MM.1S (cell line): ENCODE measurements at places on chromosomes 3 and 15.
A peak's percentile ranks its signal among the peaks of the same experiment; 100 is the strongest.

DNA sequence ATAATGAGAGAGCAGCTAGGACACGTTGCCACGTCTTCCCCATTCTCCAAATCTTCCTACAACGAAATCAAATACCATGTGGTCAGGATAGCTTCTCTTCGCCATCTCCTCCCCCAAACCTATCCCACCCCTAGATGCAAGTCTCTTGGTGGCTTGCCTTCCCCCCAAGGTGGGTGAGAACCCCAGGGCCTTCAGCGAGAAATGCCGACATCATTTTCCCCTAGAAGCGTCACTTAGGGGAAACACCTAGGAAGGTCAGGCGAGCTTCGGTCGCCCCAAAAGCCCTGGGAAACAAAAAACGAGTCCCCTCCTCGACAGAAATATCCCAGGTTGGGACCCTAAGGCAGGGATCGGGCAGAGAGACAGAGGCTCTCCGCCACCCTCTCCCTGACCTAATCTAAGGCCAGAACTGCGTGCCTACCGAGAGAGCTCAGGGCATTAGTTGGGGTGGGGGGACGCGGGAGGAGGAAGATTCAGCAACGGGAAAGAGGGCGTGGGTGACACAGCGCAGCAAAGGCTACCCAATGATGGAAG lies 502 bp downstream of the DPH3 start:
- DNase-seq: no peak

GRCh38 chr3:124707656-124708062 lies 22.6 kb upstream of the UMPS start:
- DNase-seq: no peak

- DNase-seq: no peak
Observed at GRCh38 chr3:45907769-45908705, 21.7 kb downstream of the CCR9 start.

DNA sequence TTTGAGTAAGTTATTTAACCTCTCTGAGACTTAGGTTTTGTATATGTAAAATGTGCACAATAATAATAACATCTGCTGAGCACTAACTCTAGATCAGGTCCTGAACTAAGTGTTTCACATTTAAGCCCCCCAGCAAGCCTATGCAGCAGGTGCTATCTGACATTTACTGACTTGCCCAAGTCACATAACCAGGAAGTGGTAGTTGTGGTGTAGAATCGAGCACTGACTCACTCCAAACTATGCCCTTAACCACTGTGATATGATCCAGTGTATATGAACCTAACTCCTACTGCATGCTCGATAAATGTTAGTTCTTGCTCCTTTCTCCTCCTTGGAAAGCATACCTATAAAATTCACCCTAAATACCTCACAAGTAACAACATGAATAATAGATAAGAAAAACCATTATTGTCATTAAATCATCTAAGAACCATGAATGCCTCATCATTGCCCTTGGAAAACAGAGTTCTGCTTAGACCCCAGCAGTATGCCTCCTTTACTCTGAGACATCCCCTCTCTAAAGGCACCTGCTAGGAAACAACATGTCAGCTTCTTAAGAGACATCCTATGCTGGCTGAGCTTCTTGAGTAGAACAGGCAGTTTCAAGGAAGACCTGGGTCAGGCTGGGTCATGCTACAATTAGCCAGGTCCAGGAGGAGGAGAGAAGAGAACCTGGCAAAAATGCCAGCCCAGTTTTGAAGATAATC lies 3.0 kb upstream of the SHC4 start:
- peak; percentile 58 for DNase-seq

DNA sequence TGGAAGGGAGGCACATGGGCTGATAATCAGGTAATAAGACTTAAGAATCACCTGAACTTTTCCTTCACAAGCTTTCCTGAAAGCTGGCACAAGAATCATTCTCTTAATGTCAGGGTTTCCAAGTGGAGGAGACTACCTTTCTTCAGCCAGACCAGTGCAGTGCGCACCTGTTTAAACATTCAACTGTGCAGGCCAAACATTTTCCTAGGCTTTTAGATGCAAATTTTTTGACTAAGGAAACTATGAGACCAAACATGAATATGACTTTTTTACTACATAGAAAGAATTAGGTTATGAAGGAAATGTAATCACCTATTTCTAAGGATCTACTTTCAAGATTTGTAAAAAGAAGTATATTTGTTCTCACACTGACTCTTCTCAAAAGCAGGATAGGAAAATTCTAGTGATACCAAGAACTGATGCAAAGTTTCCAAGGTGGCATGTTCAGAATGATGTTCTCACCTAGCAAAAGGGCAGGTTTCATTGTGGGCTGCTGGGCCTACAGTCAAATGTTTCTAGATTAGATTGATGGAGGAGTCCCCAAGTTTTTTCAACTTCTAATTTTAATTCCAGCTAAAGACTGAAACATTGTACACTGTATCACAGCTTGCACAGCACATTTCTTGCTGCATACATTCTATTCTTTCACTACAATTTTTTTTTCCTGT lies 339.1 kb downstream of the TIGIT start:
- no peak for DNase-seq

- no peak for DNase-seq
Observed at GRCh38 chr3:130537673-130538304, 20.8 kb downstream of the COL6A6 start.

GRCh38 chr3:139434764-139435307 lies 41.5 kb downstream of the RBP2 start:
- no peak for DNase-seq

DNA sequence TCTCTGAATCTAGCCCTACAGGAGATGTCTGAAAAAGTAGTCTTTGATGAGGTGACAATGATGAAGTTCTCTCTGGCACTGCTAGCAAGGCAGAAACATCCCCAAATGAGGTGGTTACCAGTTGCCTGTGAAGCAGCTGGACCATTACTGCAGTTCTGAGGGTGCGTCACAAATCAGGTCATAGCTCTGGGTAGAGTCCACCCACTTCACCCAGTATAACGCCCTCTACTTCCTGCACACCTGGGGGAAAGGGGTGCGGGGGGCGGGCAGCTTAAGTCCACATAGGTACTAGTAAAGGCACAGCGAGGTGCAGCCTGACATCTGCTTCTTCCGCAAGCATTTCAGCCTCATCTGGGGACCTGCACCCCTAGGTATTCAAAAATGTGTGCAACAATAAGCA lies 13.4 kb upstream of the SATB1 start:
- DNase-seq: no peak

GRCh38 chr3:171261487-171261886 lies 198.7 kb downstream of the TNIK start:
- DNase-seq: no peak

DNA sequence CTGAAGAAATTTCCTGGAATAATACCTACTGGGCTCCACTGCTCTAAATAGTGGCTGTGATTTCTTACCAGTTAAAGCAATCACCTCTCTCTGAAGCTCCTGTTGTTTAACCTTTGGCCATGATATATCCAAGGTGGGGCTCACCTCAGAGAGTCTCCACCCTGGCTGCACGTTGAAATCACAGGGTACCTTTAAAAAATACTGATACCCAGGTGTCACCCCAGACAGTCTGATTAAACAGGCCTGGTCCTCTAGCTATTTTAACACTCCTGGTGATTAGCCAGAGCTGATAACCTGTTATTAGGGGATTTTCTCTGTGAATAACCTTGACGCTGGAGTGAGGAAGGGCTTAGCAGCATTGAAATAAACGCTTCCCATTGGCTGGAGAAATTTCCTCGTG lies 22.3 kb upstream of the ZBTB38 start:
- no peak for DNase-seq

- DNase-seq: no peak
Observed at GRCh38 chr3:148162132-148162531, 535.6 kb upstream of the AGTR1 start.

DNA sequence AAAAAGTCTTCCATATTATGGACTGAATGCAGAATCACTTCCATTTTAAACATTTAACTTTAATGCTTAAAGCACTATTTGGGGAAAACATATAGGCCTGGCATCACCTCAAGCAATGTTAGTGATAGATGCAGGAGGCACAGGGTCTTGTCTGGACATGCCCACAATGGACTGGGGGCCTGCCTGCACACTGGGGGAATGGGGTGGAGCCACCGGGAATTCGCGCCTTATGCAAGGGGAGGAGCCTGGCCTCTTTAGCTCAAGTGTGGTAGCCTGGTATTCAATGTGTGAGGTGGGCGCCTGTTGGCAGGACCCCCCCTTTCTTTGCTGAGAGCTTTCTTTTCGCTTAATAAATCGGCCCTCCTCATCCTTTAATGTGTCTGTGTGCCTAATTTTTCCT lies 29.9 kb downstream of the ACKR4 start:
- DNase-seq: no peak

GRCh38 chr15:91660174-91660649 lies 193.3 kb upstream of the SLCO3A1 start:
- DNase-seq: no peak

GRCh38 chr3:40333416-40333815 lies 23.9 kb downstream of the EIF1B start:
- no peak for DNase-seq

- DNase-seq: no peak
Observed at GRCh38 chr3:67302489-67302888, 304.4 kb downstream of the KBTBD8 start.

DNA sequence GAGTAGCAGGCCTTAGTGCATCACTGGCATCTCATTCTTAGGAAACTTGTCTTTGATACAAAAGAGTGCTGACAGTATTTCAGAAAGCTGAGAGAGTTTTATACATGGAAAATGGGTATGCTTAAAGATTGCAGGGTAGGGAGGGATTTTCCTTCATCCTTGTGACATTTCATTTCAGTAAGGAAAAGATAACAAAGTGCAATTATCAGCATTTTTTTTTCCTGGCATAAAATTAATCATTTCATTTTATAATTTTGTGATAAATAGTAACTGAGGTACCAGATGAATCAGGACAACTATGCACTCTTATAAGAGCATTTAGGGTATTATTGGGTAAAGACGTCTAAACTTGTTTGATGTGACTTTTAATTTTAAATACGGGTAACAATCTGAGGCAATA lies 10.3 kb downstream of the KBTBD8 start:
- no peak for DNase-seq
